NCI-H1436 treated with DMSO at 0.1 percent for 48 hours (cell line): ENCODE measurements at places on chromosomes 12 and 14.

DNA sequence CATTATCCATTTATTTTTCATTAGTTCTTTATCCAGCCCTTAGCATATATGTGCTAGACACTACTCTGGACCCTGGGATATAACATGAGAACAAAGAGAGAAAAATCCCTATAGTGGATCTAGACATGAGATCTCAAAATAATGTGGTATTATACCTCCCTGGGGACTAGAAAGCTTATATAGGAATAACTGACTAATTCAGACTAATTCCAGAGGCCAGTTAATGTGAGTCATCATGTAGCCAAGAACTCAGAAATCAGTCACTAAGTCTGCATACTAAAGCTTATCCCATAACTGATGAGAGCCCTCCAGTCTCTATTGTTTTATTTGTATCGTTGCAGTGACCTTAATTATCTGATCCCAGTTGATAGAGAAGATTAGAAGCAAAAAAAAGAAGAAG, 267.1 kb upstream of the RGS6 start:
- DNase-seq, result no peak

DNA sequence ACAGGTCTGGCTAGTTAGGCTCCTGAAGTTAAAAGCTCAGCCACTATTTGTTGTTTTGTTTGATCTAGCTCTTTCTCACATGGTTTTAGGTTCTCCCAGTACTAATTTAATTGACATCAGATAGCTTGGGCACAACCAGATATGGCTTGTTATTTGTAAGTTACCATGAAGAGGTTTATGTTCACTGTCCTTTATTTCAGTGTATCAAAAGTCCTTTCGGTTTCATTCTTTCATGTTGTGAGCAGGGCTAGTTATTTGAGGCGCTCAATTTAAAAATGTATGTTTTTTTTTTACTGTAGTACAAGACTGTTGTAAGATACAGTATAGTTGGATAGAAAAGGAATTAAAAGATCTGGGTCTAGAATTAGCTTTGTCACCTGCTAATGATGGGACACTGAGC, 7.0 kb downstream of the GPX2 start:
- DNase-seq, result no peak

DNA sequence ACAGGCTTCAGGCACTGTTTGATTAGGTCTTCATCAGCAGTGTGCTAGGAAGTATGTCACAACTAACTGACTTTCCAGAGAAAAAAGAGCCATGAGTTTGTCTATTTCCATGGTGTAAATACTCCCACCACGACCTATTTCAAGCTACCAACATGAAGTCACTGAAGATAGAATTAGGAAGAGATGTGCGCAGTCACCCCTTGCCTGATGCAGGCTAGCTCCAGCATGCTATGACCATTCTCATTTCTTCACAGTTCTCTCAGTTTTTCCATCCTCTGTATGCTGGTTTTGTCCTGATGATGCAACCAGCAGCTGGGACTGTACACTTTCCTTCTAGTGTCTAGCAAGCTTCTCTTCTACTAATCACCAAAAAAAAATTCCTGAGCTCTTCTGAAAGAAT, 191.6 kb upstream of the NUDT4 start:
- no peak for DNase-seq

GRCh38 chr12:4564818-4565217, 2.8 kb downstream of the DYRK4 start:
- DNase-seq, result no peak

DNA sequence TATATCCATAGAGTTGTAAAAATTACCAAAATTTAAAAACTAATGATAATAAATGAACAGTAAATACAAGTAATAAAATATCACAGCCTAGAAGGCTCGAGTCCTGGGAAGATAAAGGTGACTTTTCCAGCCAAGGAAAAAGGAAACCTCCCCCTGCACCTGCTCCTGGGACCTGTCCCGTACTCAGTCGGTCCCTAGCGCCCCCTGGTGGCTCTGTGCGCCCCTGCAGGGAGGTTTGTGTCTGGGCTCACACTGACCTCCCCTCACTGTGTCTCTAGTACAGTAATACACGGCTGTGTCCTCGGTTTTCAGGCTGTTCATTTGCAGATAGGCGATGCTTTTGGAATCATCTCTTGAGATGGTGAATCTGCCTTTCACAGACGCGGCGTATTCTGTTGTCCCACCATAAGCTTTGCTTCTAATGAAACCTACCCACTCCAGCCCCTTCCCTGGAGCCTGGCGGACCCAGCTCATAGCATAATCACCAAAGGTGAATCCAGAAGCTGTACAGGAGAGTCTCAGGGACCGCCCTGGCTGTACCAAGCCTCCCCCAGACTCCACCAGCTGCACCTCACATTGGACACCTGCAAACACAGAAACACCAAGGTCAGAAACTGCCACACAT, 1030.4 kb downstream of the TMEM121 start:
- DNase-seq, result peak; percentile 19

- DNase-seq, result no peak
These were observed 291.8 kb upstream of the G2E3 start for GRCh38 chr14:30267141-30267540.

DNA sequence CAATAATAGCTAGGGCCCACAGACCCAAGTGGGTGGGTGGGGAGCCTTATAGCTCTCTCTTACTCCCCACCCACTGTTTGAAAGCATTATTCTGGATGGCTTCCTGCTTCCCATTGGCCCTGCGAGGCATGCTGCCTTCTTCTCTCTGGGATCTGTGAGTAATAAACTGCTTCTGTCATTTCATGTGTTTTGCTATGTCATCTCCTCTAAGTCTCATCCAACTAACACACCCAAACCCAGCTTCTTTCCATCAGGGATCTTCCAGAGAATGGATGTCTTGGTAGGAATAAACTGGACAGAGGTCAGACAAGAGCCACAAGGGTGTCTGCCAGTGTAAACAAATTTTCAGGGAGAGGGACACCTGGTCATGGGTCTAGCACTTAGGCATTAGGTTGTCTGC, 66.4 kb upstream of the BDKRB2 start:
- DNase-seq, result no peak

GRCh38 chr12:68237619-68238018, 12.0 kb upstream of the IL26 start:
- no peak for DNase-seq

- DNase-seq, result no peak
These were observed 290.3 kb downstream of the EMP1 start for GRCh38 chr12:13486794-13487193.

GRCh38 chr14:40096968-40097367, 664.7 kb upstream of the FBXO33 start:
- no peak for DNase-seq

GRCh38 chr14:51776102-51776894, 84.1 kb upstream of the GNG2 start:
- DNase-seq, result peak; percentile 49

DNA sequence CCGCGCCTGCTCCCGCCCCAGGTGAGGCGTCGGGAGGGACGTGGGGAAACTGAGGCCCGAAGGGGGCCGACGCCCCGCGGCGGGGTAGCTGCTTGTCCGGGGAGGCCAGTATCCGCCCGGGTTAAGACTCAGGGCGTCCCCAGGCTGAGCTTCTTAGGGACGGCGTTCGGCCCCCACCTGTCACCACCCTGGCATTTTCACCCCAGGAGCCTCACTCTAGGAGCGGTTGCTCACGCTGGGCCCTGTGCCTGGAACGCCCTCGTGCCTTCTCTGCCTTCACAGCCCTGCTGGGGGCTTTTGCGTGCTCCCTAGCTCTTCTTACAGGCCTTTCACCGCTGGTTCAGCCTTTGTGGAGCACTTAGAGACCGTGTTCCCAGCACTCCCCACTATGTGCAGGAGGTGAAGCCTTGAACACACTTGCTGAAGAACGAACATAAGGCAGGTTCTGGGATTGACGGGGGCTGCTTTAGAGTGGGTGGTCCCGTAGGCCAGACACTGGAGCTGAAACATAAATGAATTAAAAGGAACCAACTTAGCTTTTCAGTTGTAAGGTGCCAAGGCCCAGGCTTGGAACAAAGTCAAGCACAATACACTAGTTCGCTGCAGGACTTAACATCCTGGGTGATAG, 601 bp downstream of the ZNF839 start:
- DNase-seq, result no peak

GRCh38 chr14:31118892-31119291, 88.7 kb downstream of the HECTD1 start:
- no peak for DNase-seq

- DNase-seq, result no peak
These were observed 104.3 kb upstream of the C14orf180 start for GRCh38 chr14:104475256-104475655.

GRCh38 chr14:35534873-35535482, 1.0 kb downstream of the INSM2 start:
- DNase-seq, result no peak

- DNase-seq, result no peak
These were observed 42.5 kb upstream of the VPS33A start for GRCh38 chr12:122308811-122309210.

DNA sequence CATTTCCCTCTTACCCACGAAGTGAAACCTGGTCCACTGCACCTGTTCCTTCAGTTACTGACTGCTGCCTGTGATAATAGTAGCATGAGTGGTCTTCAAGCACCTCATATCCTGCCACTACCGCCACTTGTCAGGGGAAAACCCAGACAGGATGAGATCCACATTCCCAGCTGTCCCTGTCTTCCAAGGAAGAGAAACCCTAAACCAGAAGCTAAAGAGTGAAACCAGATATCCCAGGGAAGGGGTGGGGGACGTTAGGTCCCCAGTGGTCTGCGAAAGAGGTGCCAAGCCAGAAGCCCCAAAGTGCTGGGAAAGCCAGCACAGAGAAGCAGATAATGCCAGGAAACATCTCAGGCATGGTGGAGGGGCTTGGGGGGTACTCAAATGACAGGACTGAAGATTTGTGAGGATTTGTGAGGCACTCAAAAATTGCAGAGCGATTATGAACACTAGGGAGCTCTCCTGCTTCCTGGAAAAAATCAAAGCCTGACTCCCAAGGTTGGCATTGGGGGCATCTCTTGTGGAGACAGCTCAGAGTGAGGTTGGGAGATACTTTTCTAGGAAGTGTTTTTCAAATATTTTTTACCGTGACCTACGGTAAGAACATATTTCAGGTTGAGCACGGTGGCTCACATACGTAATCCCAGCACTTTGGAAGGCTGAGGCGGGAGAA, 77.9 kb downstream of the TMEM30B start:
- no peak for DNase-seq

GRCh38 chr12:42564996-42565395, 24.6 kb downstream of the PRICKLE1 start:
- DNase-seq, result no peak

DNA sequence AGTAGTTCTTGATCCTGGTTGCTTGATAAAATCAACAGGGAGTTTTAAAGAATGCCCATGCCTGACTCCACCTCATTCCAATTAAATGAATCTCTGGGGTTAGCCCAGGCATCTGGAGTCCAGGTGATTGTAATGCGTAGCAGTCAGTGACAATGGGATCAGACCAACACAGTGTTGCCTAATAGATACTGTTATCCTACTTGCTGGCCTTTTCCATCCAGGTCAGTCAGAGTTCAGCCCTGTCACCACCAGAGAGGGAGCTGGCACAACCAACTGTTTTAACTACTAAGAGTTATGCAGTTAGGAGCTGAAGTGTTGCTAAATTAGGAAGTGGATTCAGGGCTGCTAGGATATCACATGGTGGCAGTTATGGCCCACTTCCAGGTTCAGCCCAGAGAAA, 107.1 kb downstream of the GPR135 start:
- no peak for DNase-seq

DNA sequence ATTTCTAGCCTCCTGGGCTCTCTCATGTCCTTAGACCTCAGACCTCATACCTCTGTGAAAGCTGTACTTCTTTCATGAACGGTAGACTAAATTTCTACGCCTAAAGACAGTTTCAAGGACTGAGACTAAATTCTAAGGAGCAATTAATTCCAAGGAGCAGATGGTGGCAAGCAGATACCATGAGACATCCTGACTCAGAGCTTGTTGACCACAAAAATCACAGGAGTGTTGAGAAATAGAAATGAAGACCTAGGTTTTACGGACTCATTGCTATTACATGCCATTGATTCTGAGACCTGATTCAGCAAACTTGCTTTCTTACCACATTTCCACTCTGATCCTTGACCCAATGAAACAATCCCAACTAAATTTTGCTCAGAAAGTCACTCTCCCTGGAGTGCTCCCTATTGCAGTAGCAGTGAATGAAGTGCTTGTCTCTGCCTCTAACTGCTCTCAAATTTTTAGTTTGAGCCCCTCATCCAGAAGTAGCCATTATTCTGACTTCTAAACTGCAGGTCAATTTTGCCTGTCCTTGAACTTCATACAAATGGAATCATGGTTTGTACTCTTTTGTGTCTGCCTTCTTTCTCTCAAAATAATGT, 52.0 kb downstream of the PEX5 start:
- no peak for DNase-seq

- DNase-seq, result no peak
These were observed 69.7 kb downstream of the TTC9 start for GRCh38 chr14:70711451-70711850.

DNA sequence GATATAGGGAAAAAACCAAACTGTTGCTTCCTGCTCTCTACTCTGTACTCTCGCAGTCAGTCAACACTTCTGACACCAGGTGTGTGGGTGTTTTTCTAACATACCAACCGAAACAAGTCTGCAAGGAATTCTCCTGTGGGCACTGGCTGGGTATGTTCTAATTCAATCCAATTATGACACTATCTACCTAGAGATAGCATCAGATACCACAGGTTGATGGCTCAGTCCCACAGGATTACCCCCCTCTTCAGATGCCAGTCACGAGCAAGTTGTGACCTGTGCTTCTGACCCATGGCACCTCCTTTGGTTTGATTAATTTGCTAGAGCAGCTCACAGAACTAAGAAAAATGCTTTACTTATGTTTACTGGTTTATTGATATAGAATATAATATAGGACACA, 78.3 kb downstream of the DYRK2 start:
- no peak for DNase-seq

DNA sequence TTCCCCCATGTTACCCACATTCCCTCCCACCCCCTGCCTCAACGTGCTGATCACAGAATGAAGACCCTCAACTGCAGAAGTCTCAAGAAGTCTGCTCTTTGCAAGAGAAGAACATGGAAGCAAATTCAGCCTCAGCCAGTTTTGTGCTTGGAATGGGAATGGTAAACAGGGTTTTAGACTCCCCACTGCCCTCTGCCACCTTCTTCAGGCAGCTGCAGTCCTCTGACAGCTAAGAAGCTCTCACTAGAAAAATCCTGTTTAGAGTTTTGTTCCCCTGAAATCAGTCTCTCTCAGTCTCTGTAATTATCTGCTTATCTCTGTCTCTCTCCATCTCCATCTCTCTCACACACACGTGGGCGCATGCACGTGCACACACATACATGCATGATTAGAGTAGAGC, 85.4 kb downstream of the CRACR2A start:
- DNase-seq, result no peak
